ENCODE measurements at places on chromosomes 7 and 10. TPM values are rescaled to one million over a fixed set of nuclear protein-coding genes. Genes with fewer than 3 reads are reported as not detected.

GRCh38 chr7:68244389-68244788, 1247.8 kb downstream of the TYW1 start:
- no peak for DNase-seq

GRCh38 chr10:88045096-88045495, 181.7 kb downstream of the PTEN start:
- DNase-seq, result no peak

CPA1 gene
- 1.0 TPM for polyA plus RNA-seq

DNA sequence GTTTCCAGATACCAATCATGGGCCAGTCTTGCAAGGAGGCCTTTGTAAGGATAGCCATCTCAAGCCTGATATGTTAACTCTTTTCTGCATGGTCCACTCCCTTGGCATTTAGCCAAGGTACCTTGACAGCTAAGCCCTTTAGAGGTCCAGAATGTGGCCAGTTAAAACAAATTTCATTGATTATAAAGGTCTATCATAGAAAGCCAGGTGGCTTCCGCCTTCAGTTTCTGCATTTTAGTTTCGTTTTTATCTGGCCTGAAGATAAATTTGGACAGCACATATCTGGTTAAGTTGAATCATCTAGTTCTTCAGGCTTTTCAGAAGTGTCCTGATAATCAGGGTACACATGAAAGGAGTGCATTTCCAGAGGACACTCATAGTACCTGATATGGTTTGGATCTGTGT, 30.7 kb downstream of the ANKIB1 start:
- no peak for DNase-seq

DNA sequence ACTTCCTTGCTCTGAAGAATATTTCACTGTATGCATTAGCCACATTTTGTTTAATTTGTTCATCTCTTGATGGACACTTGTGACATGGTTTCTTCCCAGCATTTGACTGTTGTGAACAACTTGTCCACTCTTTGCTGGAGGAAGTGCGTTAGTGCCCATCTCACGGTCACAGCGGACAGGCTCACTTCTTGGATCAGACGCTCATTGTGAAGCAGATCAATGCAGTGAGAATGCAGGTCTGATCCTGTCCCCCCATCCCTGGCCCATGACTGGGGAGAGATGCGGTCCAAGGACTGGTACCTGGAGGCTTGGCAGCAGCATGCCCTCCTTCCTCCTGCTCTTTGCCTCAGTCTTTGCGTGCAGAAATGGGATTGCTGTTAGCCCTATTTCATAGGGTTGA, 41.5 kb downstream of the DOCK1 start:
- no peak for DNase-seq

GRCh38 chr10:22655312-22655981, 58.9 kb downstream of the PIP4K2A start:
- peak; percentile 60 for DNase-seq

ZNF775 gene
- 4.6 TPM for polyA plus RNA-seq

DNA sequence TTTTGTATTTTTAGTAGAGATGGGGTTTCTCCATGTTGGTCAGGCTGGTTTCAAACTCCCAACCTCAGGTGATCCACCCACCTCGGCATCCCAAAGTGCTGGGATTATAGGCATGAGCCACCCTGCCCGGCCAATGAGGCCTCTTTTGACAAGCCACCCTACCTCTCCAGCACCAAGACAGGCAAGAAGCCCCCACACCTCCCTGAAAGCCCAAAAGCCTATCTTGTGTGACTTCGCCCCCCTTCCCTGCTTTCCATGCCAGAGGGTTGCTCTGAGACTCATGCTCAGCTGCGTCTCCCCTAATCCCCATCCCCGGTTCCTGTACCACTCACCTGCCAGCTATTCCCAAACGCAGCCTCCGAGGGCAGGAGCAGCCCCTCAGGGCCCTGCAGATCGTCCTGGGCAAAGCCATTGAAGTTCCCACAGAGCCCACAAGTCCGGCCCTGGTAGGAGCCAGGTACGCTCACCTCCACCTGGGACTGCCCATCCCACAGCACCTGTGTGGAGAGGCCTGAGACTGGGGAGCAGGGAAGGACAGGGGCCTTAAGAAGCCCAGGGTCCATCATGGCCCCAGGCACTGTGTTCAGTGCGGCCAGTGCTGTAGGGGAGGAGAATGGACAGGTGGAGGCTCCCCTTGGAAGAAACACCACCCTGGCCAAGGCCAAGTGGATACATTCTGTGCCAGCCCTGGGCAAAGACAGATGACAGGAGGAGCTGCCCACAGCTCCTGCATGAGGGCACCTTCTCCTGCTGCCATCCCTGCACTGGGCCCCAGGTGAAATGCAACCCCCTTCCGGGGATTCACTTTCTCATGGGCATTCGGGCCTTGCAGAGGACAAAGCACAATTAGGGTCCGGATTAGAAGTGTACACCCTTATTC, 15.8 kb downstream of the ATP6V1F start:
- no peak for DNase-seq

ANKRD61 gene
- 3.1 TPM for polyA plus RNA-seq

DNA sequence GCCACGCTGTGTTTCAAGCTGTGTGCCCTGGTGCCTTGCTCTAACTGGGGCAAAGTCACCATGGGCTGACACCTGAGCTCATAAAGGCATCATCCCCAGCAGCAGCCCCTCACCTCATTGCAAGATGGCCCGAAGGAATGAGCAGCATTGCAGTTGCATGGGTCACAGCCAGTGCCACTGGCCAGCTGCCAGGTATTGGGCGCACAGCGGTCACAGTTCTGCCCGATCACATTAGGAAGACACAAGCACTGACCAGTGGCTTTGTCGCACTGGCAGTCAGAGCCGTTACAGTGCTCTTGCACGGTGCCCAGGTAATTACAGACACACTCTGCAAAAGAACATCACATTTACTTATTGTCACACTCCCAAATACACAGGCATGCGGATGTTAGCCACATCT, 51.1 kb downstream of the LAMB1 start:
- DNase-seq, result no peak

- DNase-seq, result peak; percentile 60
Observed at GRCh38 chr7:55641273-55641691, 69.0 kb upstream of the VOPP1 start.

PNLIP gene
- not detected for polyA plus RNA-seq

DNA sequence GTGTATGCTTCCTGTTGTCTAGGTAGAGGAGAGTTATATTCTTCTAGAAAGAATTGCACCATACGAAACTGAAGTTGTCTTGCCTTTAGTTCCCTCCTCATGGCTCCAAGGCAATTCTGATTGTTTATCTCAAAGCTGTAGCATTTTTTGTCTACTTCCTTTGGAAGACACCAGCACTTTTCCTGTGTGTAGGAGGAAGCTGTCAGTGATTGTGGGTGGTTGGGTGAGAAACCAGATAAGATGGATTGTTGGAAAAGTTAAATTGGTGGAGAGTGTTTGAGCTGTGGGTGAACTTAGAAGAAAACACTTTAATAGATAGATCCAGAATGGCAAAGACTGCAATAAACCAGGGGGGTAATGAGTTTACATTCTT, 12.1 kb upstream of the CSTF2T start:
- no peak for DNase-seq

Data from right lung (tissue), 10 donors.